ENCODE measurements at places on chromosomes 3 and 15. TPM values are rescaled to one million over a fixed set of nuclear protein-coding genes. Genes with fewer than 3 reads are reported as not detected.

The RETNLB gene
- not detected for total RNA-seq

- peak overlapping the region; percentile 4 for H3K4me3 ChIP-seq
- peak; percentile 30 for DNase-seq
- peak overlapping the region; percentile 60 for H3K27ac ChIP-seq
- H3K36me3 ChIP-seq = peaks cover 9% of the 10 kb centered on the region
Observed at GRCh38 chr3:157318639-157319288, 117.9 kb upstream of the PTX3 start.

- no peak overlapping the region for H3K27ac ChIP-seq
- H3K4me3 ChIP-seq = no peak overlapping the region
- H3K27me3 ChIP-seq = no peaks in the 10 kb centered on the region
- no peaks in the 10 kb centered on the region for H3K4me1 ChIP-seq
- DNase-seq = no peak
- peaks cover 7% of the 10 kb centered on the region for H3K36me3 ChIP-seq
Observed at GRCh38 chr15:61849447-61849846, 210.8 kb downstream of the VPS13C start.

DNA sequence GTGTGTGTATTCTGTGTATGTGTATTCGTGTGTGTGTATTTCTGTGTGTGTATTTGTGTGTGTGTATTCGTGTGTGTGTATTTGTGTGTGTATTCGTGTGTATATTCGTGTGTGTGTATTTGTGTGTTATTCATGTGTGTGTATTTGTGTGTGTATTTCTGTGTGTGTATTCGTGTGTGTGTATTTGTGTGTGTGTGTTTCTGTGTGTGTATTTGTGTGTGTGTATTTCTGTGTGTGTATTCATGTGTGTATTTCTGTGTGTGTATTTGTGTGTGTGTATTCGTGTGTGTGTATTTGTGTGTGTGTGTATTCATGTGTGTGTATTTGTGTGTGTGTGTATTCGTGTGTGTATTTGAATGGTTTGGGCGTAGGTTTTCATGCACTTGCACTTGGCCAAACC lies 405.4 kb downstream of the SOX2 start:
- no peaks in the 10 kb centered on the region for H3K36me3 ChIP-seq
- no peak overlapping the region for H3K4me3 ChIP-seq
- DNase-seq = no peak
- H3K4me1 ChIP-seq = no peaks in the 10 kb centered on the region

GRCh38 chr3:189862385-189862998 lies 231.3 kb downstream of the TP63 start:
- no peak overlapping the region for H3K27ac ChIP-seq
- H3K4me1 ChIP-seq = no peaks in the 10 kb centered on the region
- DNase-seq = no peak
- H3K27me3 ChIP-seq = no peaks in the 10 kb centered on the region
- no peaks in the 10 kb centered on the region for H3K36me3 ChIP-seq

DNA sequence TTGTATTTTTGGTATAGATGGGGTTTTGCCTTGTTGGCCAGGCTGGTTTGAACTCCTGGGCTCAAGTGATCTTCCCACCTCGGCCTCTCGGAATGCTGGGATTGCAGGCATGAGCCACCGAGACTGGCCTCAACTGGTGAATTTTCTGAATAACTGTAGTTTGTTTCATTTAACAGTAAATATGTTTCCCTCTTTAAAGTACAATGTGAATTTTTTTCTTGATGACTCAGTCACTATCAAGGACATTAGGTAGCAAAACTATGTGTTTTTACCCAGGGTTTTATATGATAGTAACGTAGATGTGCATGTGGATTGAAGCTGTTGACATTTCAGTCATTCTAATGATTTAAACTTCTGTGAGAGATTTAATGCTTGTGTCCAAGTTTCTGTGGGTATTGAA lies 40.2 kb upstream of the MAPKBP1 start:
- H3K4me3 ChIP-seq = no peak overlapping the region
- H3K4me1 ChIP-seq = no peaks in the 10 kb centered on the region
- H3K27ac ChIP-seq = no peak overlapping the region
- peaks cover 6% of the 10 kb centered on the region for H3K36me3 ChIP-seq
- no peaks in the 10 kb centered on the region for H3K27me3 ChIP-seq

The KNL1 gene
- 19.0 TPM for total RNA-seq
